GM12892 (cell line): ENCODE measurements at places on chromosomes 11 and 22.
A peak's percentile ranks its signal among the peaks of the same experiment; 100 is the strongest.

GRCh38 chr11:31050061-31050765 lies 319.3 kb downstream of the DCDC1 start:
- DNase-seq, result no peak

DNA sequence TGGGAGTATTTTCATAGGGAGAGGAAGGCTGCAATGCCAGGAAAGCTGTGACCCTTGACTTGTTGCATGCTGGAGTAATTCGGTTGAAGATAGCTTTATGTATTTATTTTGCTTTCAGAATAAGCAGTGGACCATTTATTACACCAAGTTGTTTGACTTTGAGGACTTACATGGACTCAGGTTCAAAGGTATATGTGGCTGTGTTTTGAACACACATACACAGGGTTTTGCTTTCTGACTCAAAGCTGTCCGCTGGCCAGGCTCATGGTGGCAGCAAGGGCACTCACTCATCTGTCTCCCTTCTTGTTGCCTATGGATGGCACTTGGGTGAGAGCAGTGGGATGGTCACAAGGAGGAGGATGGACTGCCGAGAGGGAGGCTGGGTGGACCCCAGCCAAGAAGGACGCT lies 6.5 kb downstream of the TIMP3 start:
- DNase-seq, result no peak

DNA sequence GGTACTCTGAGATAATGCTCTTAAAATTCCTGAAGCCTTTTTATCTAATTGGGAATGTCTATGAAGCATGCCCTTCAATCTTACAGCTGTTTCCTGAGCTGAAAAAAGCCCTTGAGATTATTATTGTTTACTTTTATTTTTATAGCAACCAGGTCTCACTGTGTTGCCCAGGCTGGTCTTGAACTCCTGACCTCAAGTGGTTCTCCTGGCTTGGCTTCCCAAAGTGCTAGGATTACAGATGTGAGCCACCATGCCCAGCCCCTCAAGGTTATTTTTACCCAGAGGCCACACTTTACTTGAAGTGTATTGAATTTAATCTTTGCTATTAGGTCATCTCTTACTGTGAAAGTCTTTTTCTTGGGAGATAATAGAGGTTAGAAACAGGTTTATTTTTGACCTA lies 7.0 kb upstream of the SWAP70 start:
- no peak for DNase-seq

- no peak for DNase-seq
These were observed 1.3 kb upstream of the ESAM start for GRCh38 chr11:124763156-124763947.

- no peak for DNase-seq
These were observed 8.4 kb upstream of the LMO2 start for GRCh38 chr11:33900159-33900840.

- no peak for DNase-seq
These were observed 658.9 kb upstream of the CCDC179 start for GRCh38 chr11:23519194-23519593.

DNA sequence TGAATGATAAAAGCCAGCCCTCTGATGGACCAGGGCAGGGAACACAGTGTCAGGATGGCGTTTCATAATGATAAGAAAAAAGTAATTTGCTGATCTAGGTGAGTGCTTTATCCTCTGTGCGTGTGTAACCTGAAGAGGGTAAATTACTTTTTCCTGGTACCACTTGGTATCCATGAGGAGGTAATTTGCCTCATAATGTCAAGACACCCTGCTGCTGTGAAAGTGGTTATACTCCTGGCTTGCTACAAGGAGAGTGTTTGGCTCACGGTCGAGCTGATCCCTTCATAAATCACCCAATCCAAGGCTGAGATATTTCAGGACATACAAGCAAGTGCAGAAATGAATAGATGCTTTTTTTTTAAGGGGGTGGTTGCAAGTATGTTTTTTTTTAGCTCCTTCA lies 207.2 kb upstream of the PGR start:
- DNase-seq, result no peak

GRCh38 chr11:134667175-134667500 lies 255.1 kb upstream of the B3GAT1 start:
- DNase-seq, result no peak

GRCh38 chr22:18067121-18067520 lies 10.7 kb upstream of the PEX26 start:
- no peak for DNase-seq

DNA sequence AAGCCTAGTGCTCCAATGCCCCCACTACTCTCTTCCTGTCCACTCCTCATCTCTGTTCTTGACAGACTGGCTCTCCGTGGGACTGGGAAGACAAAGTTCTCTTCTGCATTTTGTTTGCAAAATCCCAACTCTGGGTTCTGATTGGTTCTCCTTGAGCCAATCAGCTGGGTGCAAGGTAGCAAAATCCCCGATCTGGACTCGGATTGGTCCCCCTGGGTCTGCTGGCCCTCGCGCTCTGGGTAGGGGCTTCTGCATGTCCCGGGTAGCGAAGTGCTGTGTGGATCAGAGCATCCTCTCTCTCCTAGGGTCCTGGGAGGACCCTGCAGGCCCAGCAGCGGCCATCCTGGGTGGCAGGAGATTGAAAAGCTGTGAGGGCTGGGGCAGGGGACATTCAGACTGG lies 22.3 kb upstream of the A4GALT start:
- no peak for DNase-seq

- no peak for DNase-seq
These were observed 25.0 kb downstream of the USP35 start for GRCh38 chr11:78213526-78214330.

DNA sequence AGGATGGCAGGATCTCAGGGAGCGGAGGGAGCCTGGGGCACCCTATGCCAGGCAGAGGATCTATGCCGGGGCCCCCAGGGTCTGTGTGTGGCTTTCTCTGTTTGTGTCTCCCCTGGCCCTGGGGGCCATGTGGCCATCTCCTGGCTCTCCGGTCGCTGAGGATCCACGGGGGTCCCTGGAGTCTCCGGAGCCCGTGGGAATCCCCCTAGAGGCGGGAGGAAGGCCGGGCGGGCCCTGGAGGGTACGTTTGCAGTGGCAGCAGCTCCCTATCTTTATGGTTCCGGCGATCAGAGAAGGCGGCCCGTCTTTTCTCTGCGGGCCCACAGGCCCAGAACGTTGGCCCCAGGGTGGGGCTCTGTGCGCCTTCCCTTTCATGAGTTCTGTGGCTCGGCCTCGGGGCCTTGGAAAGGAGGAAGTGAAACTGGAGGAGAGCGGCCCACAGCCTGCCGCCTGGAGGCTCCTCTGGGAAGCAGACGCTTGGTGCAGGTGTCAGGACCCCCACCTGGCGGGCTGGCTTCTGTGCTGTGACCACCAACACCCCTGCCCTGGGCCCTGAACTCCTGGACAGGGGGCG lies 82.1 kb downstream of the KCNQ1 start:
- DNase-seq, result peak; percentile 69

DNA sequence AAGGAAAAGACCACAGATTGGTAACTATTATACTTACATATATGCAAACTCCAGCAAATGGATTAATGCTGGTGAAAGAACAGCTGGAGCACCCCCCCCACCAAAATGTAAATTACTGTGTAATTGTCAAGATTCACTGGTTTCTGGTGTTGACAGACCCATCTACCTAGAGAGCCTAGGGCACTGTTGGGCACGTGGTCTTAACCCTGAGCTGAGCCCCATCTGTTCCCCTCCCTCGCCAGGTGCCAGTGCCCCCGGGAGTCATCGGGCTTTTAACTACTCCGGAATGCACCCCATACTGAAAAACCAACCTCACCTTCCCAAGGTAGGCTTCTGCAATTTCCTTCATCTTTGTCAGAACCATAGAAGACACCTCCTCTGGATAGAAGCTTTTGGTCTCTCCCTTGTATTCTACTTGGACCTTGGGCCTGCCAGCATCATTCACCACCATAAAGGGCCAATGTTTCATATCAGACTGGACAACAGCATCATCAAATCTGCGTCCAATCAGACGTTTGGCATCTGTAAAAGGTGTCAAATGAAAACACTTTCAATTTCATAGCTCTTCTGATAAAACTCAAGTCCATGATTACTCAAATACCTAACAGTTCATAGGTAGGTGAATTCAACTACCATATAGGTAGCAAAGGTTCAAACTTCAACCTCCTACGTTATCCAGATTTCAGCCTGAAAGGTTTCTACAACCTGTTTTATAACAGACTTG lies 1.5 kb downstream of the HSPA8 start:
- DNase-seq, result no peak

DNA sequence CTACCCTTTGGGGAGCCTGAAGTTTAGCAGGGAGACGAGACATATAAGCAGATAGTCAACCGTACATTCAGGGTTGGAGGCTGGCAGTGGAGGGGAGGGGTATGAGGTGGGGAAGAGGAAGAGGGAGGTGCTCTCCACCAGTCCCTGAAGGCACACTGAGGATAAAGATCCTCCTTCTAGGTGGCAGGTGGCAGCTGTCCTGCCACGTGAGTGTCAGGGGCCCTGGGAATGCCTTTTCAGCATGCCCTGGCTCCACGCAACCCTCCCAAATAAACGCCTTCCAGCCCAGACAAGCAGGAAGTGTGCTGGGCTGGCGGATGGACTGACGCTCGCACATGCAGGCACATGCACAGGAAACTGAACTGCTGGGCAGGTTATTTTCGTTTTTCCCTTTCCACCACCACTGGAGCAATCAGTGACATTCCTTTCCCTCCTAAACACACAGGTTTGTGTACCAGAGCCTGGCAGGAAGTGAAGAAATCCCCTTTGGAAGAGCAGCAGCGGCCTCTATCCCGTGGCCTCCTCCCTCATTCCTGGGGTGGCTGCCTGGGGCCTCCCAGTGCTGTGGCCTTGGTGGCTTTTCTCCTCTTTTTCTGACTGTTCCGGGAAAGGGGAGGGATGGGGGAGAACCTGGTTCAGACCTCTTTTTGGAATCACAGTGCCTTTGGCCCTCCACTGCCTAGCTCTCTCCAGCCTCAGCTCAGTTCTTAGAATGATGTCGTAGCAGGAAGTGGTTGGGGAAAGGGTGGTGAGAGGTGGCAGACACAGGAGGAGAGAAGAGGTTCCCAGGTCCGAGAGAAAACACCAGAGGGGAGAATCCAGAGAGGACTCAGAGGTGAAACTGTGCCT lies 157.0 kb upstream of the TIMP3 start:
- DNase-seq, result no peak

DNA sequence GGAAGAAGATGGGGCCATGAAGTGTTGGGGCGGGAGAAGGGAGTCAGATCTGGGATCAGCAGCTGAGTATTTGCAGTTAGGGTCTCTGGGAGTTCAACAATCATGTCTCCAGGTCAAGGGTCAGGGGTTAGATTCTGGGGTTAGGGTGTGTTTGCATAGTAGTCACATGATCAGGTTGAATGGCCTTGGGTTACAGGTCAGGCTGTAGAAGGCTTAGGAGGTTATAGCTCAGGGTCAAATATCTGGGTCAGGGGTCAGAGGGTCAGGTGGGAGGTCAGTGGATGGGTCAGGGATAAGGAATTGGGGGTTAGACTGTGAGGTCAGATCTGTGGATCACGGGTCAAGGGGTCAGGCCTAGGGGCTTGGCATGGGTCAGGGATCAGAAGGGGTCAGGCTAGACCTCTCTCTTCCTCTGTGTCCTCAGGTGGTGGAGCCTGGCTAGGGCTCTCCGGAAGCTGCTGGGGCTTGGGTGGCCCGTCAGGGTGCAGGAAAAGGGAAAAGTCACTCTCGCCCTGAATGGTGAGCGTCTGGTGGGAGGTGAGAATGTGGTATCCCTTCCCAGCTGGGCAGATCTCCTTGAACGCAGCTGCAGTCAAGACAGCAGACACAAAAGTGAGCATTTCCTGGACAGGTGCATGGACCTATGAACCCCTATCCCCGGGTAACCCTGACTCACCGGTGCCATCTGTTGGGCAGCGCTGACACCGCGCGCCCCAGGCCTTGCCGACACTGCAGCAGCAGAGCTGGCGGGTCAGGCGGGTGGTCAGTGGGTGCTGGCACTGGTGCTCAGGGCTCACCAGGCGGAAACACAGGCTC lies 6.4 kb downstream of the LTBP3 start:
- no peak for DNase-seq

DNA sequence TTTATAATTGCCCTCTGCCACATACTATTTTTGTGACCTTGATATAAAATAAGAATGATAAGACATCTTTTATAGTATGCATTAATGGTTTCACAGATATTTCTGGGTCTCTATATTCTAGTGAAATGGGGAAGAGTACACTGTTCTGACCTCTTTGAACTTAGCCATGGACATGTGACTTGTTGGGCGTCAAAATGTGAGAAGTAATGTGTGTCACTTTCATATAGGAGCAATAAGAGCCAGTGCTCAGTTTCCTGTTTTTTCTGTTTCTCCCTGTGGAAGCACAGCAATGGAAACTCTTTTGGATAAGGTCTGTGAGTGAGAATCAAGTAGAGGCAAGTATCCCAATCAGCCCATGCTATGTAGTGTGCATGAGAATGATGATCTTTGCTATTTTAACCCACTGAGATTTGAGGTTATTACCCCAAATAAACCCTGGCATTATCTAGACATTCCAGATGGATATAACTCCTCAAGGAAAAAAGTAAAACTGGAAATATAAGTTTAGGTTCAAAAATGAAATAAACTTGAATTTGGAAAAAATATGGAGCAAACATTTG lies 60.7 kb downstream of the RAB38 start:
- no peak for DNase-seq

GRCh38 chr11:111510311-111510710 lies 1.9 kb downstream of the BTG4 start:
- DNase-seq, result no peak

DNA sequence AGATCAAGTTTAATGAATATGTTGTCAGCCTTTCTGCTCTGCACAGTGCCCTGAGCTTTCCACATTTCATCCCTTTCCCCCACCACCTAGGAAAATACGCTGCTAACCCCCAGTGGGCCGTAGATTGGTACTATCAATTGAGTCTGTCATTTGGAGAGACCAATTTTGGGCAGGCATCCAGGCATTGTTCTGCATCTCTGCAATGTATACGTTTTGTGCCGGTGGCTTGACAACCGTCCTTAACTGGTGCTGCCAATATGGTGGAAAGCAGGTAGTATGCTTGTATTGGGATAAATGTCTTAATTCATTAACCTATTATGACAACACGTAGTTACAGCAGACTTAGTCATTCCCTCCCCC lies 1.3 kb downstream of the ELMOD1 start:
- no peak for DNase-seq

- DNase-seq, result no peak
These were observed 261.5 kb upstream of the TENM4 start for GRCh38 chr11:79702303-79702702.

DNA sequence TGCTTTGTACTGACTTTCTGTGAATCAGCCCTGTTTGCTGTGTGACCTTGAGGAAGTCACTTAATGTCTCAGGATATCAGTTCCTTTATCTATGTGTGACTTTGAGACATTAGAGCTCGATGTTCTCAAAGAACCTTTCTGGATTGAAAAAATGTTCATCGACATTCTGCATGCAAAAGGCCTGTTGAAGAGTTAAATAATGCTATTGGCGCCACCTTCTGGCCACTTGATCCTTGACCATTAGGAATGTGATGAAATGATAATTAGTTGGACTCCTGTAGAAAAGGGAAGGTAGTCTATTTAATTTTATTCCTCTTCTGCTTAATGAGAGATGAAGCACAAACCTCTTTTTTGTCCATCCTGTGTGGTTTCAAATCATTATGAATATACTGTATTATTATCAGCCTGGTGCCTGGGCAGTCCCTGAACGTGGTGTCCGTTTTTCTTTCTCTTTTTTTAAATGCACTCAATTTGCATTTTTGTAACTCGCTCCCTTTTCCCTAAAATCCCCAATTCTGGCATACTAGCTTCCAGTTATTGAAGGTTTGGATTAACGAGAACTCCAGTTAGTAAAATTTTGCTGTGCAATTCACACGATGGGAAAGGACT lies 20.7 kb downstream of the ELF5 start:
- peak; percentile 32 for DNase-seq
